ENCODE measurements at places on chromosomes 11 and 22.

GRCh38 chr22:32994898-32995297 is 63.3 kb downstream of the SYN3 start:
- no peak for DNase-seq

DNA sequence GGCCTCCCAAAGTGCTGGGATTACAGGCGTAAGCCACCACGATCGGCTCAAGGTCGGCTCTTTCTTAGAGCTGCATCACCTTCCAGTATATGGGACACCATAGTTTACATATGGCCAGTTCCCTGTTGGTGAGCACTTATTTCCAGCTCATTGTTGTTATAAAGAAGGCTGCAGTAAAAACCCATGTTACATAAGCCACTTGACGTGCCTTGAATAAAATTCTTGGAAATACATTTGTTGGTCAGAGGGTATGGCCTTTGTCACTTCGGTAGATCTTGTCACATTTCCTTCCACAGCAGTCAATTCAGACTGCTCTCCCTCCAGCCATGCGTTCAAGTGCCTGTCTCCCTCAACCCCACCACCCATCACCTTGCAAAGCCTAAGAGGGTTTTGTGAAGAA is 92.9 kb downstream of the PRR5L start:
- DNase-seq = no peak

DNA sequence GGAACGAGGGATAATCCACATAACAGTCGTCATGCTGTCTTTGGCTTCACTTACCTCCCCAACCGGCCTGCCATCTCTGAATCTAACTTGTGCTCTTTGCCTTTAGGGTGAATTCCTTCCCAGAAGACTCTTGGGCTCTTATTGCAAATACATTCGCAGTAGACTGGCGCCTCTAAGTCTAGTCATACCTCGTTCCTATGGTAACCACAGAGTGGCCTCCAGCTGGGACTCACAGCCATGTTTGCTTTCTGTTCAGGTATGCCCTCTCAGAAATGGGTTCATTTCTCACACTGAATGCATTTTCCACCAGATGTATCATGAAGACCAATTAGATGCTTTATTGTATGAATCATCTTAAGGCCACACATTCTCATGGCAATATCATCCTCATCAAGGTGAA is 112.7 kb downstream of the FAR1 start:
- no peak for DNase-seq

- no peak for DNase-seq
Observed at GRCh38 chr11:75874684-75875341, 59.8 kb downstream of the UVRAG start.

DNA sequence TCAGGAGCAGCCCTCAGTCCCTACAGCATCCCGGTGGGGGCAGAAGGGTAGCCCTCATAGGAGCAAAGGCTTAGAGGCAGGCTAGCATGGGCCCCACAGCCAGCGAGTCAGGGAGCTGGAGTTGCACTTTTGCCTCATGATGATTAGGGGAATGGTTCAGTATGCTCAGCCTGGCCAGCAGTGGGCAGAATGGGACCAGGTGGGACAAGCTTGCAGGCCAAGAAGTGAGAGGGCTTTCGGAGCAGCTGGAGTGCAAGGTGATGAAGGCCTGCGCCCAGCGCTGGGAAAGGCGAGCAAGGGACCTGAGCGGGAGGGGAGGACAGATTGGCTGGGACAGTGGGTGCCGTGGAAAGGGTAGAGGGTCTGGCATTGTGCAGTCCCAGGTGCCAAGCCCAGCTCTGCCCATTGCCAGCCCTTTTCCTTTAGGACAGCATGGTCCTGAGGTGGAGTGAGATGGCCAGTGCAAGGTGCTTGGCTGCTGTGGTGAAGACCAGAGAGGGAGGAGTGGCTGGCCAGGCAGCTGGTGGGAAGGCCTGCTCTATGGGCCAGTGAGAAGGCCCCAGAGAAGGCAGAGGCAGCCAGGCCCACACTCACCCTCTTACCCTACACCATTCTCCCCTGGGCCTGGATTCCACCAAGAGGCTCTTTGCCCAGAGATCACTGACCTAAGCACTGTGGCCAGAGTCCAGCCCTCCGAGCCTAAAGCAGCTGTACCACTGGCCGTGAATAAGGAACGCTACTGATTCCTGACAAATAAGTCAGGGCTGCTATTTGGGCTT is 47.9 kb upstream of the SUSD2 start:
- DNase-seq = no peak

GRCh38 chr11:134170177-134170918 is 53.4 kb downstream of the NCAPD3 start:
- DNase-seq = no peak

- DNase-seq = no peak
Observed at GRCh38 chr22:41263704-41264103, 22.3 kb downstream of the RANGAP1 start.

- DNase-seq = no peak
Observed at GRCh38 chr11:17077240-17077519, 287 bp downstream of the RPS13 start.

DNA sequence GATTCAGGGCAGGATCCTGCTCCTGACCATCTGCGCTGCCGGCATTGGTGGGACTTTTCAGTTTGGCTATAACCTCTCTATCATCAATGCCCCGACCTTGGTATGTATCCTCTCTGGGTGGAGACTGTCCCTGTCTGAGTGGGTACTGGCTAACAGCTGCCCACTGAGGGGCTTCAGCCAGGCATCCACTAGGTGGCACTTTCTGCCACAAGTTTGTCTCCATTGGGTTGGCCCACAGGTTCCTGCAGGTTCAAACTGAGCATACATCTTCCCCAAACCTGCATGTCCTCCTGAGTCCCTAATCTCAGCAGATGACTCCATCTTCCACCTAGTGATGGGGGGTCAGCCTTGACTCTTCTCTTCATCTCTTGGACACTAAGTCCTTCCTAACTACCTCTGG is 4.4 kb downstream of the SLC2A11 start:
- DNase-seq = no peak

- DNase-seq = no peak
Observed at GRCh38 chr11:26556582-26556981, 15.5 kb downstream of the MUC15 start.

GRCh38 chr11:109993786-109994185 is 99.4 kb upstream of the ZC3H12C start:
- no peak for DNase-seq

- DNase-seq = no peak
Observed at GRCh38 chr22:39654131-39654926, 83.8 kb downstream of the CACNA1I start.

DNA sequence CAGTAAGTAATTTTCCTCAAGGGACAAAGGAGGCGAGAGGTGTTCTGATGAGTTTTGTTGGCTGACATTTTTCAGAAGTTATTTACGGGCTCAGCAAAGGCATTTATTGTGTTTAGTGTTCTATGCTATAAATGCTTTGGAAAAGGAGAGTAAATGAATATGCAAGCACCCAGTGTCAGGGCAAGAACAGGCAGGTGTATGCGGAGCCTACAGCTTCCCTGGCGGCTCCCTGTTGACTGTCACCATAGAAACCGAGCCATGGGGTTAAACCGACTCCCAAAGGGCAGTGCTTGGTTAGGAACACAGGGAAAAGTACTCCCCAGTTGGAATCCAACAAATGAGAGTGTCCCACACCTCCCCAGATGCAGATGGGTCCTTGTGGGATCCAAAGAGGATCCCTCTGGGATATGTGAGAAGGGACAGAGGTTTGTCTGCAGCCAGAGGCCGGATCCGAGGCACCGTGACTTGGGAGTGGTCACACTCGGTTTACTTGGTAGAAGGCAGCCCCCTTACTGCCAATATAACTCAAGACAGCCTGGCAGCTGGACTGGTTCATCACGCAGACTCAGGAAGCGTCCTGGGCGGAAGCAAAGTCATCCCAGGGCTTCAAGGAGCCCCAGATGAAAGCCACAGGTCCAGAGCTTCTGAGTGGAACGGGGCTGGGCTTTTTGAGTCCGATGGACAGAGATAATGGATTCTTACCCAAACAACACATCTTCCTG is 329.7 kb downstream of the CTTN start:
- DNase-seq = no peak

DNA sequence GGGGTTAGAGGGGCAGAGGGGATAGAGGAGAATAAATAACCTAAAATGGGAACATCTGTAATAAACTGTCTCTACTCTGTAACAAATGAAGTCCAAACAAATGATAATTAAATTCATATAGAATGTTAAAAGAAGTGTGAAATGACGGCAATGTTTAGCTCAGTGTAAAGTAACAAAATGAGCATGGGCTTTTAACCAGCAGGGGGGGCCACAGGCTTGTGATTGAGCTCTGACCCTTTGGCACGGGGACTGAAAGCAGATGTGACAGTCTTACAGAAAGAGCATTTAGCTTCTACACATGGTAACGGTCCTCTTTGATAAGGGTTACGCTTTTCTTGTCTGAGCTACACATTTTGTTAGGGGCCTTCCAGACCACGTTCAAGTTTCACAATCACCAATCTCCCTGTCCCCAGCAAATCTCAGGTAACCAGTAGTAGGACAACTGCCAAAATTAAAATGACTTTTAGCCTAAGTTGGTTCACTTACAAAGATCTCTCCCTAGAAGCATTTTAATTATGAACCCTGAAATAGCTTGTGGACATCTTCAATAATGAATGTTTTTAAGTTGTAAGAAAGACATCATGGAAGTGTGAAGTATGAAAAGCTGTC is 262.5 kb downstream of the DCDC1 start:
- peak; percentile 5 for DNase-seq

DNA sequence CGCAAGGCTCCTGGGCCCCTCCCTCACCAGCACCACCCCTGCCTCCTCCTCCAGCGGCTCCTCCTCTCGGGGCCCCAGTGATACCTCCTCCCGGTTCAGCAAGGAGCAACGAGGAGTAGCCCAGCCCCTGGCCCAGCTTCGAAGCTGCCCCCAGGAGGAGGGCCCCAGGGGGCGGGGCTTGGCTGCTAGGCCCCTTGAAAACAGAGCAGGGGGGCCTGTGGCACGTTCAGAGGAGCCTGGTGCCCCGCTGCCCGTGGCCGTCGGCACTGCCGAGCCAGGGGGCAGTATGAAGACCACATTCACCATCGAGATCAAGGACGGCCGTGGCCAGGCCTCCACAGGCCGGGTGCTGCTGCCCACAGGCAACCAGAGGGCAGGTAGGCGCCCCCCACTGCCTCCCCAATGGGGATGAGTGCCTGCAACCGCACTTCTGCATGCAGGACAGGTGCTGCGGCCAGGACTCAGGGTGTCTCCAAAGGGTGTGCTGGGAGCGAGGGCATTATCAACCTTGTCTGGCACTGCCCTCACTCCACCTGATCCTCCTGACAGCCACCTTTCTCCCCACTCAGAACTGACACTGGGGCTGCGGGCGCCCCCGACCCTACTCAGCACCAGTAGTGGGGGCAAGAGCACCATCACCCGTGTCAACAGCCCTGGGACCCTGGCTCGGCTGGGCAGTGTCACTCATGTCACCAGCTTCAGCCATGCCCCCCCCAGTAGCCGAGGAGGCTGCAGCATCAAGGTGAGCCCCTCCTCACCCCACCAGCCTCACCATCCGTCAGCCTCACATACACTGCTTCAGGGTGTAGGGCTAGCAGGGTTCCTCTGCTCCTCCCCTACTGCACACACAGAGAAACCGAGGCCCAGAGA is 10.2 kb downstream of the SMTN start:
- no peak for DNase-seq

GRCh38 chr11:11502263-11502861 is 119.4 kb downstream of the GALNT18 start:
- no peak for DNase-seq

- no peak for DNase-seq
Observed at GRCh38 chr22:26066534-26066933, 102.7 kb upstream of the SEZ6L start.

GRCh38 chr22:37746366-37747079 is 49.7 kb downstream of the TRIOBP start:
- DNase-seq = peak; percentile 2

DNA sequence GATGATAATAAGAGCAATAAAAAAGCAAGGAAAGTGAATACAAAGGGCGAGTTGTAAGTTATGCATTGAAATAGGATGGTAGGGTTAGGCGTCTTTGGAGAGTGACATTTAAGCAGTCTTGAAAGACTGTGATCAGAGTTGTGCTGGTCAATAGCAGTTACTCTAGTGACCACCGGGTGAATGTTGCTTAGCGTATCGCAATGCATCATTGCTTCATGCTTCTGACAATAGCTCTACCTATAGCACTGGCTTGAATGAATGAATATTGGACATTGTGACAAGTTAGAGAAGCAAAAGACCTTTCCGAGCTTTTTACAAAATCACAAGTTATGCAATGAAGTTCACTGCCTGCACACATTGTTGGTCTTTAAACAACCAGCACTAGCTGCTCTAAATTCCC is 7.7 kb upstream of the OR8B12 start:
- DNase-seq = no peak

- no peak for DNase-seq
Observed at GRCh38 chr22:22397292-22397870, 111.2 kb downstream of the ZNF280B start.

DNA sequence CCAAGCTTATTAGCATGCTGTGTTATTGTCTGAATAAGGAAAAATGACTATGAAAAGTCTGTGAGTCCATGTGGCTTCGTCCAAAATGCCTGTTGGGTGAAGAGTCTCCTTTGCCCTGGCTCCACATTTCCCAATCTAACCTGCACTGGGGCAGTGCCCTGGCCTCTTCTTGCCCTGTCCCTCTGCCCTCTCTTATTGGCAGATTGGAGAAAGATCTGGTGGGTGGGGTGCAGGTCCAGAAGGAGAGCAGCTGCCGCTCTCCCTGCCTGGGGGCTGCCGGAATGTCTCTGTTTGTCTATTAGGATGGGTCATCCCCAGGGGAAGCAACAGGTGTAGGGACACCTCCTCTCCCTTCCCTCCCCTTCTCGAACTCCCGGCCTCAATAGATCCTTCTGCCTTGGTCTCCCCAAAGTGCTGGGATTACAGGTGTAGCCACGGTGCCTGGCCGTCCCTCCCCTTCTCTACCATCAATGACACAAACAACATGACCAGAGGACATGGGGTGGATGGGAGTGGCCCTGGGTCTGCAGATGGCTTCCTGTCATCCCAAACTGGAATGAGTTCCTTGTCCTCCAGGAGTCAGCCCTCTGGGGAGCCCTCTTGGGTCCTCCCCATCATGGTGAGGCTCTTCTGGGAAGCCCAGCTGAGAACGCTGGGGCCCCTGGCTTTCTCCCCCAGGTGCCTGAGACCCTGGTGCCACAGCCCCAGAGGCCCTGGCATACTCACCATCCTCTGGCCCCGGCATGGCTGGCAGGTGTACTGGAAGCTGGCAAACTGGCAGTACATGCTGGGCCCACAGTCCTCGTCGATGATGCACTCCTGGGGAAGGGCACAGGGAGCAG is 40.5 kb downstream of the DKK3 start:
- DNase-seq = no peak

- DNase-seq = no peak
Observed at GRCh38 chr11:78212586-78213371, 24.1 kb downstream of the USP35 start.
